A549 treated with RU486 at 1 μM for 4 hours (cell line): ENCODE measurements at places on chromosomes 3 and 15. TPM values are rescaled to one million over a fixed set of nuclear protein-coding genes. Genes with fewer than 3 reads are reported as not detected.

RBP2 gene
- total RNA-seq, result not detected in 5 replicates

DLEC1 gene
- 0.03 to 0.08 TPM in 2 of 5 replicates, not detected in the others for total RNA-seq

AADAC gene
- 13.0 to 20.7 TPM (median 16.7 TPM) in 5 replicates for total RNA-seq

EPHB3 gene
- 0.23 to 0.51 TPM (median 0.35 TPM) in 5 replicates for total RNA-seq

KCNMB2 gene
- not detected in 5 replicates for total RNA-seq

TMC3 gene
- total RNA-seq, result not detected in 5 replicates

RPP25 gene
- 21.4 to 32.8 TPM (median 29.8 TPM) in 5 replicates for total RNA-seq

ALG1L2 gene
- total RNA-seq, result not detected in 5 replicates

OR5H15 gene
- total RNA-seq, result not detected in 5 replicates

VPS39 gene
- total RNA-seq, result 14.7 to 17.1 TPM (median 14.9 TPM) in 5 replicates

SPESP1 gene
- total RNA-seq, result not detected in 5 replicates

PPP4R2 gene
- total RNA-seq, result 35.7 to 44.5 TPM (median 38.4 TPM) in 5 replicates

CELF6 gene
- total RNA-seq, result 0.08 to 0.15 TPM (median 0.11 TPM) in 5 replicates

HEMK1 gene
- 4.4 to 7.4 TPM (median 6.3 TPM) in 5 replicates for total RNA-seq

RETNLB gene
- not detected in 5 replicates for total RNA-seq

CCDC54 gene
- not detected in 5 replicates for total RNA-seq

CSNK1G1 gene
- 11.7 to 16.7 TPM (median 16.0 TPM) in 5 replicates for total RNA-seq

TRIM42 gene
- not detected in 5 replicates for total RNA-seq

GAP43 gene
- 0.08 TPM in 1 of 5 replicates, not detected in the others for total RNA-seq

SCAANT1 gene
- 1.2 TPM in 1 of 5 replicates, not detected in the others for total RNA-seq

CPEB1 gene
- 2.4 to 4.4 TPM (median 3.1 TPM) in 5 replicates for total RNA-seq
